Cortex of kidney (tissue), 1 donor: ENCODE measurements at places on chromosomes 7 and 10.

DNA sequence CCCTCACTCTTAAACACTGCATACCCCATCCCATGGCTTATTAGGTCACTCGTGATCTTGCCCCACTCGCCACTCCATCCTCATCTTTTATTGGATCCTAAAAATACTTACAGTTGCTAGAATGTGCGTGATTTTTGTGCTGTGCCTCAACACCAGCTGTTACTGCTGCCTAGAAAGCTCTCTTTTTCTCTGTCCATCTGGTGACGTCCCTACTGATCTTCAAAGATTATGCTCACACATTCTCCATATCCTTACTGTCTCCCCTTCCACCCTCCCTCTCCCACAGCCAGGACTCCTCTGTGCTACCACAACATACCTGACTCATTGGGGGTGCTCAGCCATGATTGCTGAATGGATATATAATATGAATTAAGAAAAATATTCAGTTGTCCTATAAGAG is 42.0 kb downstream of the CDK6 start:
- DNase-seq, result no peak

DNA sequence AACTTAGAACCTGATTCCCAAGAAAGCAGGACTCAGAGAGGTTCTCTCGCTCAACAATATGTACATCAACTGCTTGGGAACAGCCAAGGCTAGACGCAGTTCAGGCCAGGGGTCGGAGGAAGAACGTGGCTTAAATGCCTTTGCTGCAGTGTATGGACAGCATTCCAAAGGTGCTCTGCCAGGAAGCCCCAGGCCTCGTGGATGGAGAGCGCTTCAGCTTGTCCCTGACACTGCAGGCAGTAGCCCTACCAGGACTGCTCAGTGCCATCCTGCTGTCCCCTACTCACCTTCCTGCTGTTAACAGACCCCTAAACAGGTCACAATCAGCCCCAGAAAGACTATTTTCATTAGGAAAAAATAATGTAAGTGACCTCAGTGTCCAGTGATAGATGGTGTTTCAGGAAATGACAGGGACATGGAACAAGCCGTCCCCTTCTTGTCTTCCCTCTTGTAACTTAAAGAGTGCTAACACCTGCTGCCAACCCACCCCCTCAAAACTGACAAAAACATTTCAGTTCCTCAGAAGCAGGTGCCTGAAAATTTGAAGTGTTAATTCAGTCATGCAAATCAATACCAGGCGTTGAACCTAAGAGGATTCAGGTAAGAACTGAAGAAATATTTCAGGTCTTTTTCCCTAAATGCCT is 16.5 kb downstream of the CREB3L2 start:
- DNase-seq, result no peak

- DNase-seq, result no peak
Measured at GRCh38 chr10:109403551-109403950, 519.8 kb downstream of the XPNPEP1 start.

DNA sequence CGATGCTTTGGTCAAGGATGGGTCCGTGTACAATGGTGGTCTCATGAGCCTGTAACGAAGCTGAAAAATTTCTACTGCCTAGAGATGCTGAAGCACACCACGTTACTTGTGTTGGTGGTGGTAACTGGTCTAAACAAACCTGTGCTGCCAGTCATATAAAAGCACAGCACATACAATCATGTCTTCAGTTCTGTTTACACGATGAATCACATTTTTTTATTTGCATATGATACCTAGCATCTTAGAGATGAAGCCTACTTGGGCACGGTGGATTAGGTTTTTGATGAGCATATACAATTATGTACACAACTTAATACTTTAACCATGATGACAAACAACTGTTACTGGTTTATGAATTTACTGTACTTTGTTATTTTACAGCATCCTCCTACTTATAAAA is 201.0 kb downstream of the ZMYND11 start:
- no peak for DNase-seq
